ENCODE measurements at places on chromosomes 7 and 10.

DNA sequence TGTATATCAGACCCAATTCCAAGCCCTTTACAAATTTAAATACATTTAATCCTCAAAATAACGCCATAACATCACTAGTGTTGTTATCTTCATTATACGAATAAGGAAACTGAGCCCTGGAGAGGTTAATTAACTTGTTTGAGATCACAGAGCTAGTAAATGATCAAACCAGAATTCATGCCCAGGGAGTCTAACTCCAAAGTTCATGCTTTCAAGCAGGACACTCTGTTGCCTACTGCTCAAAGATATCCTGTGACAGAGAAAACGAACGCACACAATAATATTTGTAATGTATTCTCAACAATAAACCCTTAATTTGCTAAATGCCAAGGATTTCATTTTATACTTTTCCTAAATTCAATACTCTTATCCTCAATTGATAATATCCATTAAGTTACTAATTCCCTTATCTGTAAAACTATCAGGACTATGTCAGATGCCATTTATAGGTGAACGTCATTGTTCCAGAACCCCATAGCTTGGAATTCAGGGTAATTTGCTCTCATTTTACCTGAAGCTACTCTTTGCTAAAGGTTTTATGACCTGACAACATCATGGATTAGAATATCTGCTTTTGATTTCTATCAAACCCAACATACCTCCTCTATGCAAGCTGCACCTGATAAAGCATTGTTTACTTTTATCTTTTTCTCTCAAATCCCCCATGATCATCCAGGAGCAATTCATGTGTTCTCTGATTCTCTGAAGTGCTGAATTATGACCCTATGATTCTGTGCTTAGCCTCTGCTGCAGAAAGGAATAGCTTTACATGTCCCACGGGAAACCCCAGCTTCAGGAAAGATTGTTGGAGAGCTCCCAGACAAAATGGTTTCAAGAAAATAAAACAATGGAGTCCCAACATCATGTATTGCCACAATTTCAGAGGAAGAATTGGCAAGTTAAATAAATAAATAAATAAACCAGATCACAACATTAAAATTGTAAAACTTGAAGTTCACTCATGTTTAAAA, 150.2 kb upstream of the CDK1 start:
- DNase-seq = no peak

GRCh38 chr10:127148066-127148932, 48.1 kb downstream of the INSYN2A start:
- DNase-seq = no peak

DNA sequence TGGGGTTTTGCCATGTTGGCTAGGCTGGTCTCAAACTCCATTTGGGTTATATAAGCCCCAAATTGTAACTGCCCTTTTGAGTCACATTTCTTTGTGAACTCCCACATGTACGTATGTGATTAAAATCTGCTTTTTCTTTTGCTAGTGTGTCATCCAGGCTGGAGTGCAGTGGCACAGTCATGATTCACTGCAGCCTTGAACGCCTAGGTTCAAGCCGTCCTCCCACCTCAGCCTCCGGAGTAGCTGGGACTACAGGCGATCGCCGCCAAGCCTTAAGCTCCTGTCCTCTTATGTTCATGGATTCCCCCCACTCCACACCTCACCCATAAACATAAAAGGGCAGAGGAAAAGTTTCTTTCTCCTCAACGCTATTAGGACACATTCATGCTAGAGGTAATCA, 4.4 kb upstream of the SMC3 start:
- DNase-seq = no peak

DNA sequence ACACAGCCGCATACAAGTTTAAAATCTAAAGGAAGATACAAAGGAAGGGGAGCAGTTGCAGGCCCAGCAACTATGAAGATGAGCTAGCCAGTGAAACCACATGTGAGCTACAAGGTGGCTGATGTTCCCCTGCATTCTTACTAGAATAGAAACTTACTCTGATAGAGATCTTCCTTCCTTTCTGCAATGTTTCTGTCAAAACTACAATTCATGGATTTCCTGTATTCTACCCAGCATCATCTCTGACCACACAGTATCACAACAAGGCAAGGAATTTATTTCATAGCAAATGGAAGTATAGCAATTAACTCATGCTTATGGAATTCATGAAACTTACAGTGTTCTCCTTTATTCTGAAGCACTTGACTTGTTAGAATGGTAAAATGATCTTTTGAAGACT, 68.7 kb upstream of the AASS start:
- no peak for DNase-seq

DNA sequence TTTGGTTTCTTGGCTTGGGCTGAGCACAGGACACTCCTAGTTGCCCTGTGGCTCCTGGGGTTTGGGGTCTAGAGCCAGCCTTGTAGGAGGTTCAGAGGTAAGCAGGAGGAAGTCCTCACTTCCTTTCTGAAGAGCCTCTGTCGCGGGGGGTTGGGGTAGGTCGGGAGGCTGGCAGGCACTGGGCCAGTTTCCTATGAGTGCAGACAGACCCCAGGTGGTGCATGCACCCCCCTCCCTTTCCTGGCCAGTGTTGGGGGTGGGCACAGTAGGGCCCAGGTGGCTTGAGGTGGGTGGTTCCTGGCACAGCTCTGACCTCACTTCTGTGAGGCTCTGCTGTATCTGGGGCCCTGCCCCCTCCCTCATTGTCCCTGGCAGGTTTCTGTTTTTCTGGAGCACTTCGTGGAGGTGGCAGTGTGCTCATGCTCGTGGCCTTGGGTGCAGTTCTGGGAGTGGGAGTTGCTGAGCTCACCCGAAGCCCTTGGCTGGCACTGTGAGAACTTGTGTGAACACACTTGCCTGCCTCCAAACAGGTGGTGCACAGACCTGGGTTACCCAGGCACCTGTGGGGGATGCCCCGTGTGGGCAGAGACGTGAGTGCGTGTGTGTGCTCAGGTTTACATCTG, 1.8 kb downstream of the PALD1 start:
- no peak for DNase-seq

- no peak for DNase-seq
Measured at GRCh38 chr10:20682782-20683181, 214.3 kb downstream of the NEBL start.

DNA sequence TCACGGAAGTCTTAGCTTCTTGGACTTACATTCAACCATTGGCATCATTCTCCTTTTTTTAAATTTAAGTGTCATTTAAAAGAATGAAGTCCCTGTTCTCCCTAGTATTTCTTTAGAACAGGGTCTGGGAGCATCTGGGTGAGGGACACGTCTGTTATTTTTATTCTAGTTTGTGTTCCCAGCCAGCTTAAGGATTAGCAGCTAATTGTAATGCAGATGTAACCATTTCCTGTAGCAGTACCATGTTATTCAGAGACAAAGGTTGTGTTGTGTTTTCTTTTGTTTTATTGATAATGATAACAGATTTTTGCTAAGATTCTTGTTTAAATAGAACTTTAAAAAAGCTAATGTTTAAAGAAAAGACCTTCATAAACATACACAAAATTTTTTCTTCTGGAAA, 34.3 kb downstream of the BMS1 start:
- DNase-seq = no peak

- no peak for DNase-seq
Measured at GRCh38 chr10:3807211-3807927, 22.4 kb upstream of the KLF6 start.

DNA sequence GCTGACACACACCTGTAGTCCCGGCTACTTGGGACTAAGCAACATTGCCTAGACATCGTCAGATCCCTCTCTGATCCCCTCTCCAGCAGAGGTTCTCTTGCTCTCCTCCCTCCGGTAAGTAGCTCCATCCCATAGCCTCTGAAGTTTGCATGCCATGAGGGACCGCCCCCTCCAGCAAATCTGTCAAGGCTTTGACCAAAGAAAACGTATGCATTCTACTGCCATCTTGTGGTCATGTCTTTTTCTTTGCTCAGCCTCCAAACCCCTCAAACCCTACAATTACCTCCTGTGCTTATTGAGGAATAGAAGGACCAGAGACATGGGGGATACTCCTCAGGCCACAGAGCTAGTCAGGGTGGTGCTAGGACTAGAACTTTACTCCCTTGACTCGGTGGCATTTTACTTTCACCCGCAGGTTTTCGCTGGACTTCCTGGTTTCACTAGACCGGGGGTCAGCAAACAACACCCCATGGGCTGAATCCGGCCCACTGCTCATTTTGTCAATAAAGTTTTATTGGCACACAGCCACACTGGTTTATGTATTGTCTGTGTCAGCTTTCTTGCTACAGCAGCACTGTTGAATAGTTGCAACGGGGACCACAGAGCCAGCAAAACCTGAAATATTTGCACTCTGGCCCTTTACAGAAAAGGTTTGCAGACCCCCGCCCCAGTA, 202.6 kb upstream of the FOXK1 start:
- DNase-seq = peak; percentile 25

DNA sequence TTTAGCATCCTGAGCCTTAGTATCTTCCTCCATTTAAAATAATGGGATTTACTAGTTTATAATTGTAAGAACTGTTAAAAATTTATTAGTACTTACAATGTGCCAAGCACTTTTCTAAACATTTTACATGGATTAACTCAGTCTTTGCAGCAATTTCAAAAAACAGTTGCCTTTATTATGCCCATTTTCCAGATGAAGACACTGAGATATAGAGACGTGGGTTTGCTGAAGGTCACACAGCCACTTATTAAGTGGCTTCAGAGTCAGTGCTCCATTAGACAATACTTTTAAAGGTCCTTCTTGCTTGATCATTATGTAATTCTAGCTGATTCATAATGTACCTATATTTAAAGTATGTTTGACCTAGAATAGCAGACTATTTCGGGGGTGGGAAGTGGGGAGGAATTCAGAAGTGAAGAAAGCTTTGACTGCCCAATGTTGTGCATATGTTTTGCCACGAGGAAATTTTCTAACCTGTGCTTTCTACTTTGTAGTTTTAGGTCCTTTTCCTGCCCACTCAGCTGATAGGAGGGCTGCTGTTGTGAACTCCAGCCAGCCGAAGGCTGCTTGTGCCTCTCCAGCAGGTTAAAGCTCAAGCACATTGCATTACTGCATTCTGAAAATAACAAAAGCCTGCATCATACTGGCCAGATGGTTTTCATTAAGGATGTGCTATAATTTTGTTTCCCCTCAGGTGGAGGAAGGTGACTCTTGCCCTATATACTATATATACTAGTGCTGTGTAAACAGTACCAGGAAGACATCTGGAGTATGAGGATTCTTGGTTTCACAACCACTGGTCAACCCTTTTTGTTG, 4.3 kb downstream of the PLEKHA8 start:
- no peak for DNase-seq

- no peak for DNase-seq
Measured at GRCh38 chr7:102103027-102103372, 183.7 kb upstream of the SH2B2 start.

GRCh38 chr10:88553116-88553752, 29.9 kb downstream of the RNLS start:
- peak; percentile 53 for DNase-seq

DNA sequence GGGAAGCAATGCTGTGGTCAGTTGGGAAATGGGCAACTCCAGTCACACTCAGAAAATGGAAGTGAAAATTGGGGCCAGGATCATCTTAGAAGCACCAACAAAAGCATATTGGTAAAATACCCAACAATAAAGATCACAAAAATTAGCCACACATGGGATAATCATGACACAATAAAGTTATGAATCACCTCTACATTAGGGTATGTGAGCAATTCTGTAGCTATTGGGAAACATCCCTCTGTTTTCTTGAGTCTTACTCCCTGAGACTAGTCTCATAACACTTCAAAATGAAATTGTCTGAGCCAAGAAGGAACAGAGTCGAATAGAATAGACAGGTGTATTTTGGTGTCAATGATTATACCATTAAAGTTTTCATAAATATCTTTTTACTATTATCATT, 178.3 kb downstream of the DYNC1I1 start:
- DNase-seq = no peak

DNA sequence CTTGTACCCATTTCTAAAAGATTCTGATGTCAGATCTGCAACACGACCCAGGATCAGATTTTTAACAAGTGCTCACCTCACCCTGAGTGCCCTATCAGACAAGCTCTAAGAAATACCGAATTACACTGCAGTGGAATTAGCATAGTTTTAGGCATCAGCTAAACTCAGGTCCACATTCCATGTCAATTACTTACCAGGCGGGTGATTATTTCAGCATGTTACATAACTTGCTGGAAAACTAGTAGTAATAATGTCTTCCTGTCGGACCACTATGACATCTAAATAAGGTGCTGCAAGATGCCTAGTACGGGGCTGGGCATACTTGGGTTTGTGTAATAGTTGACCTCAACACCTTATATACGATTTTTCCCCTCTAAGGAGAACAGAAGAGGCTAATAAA, 21.0 kb downstream of the TRIL start:
- no peak for DNase-seq

DNA sequence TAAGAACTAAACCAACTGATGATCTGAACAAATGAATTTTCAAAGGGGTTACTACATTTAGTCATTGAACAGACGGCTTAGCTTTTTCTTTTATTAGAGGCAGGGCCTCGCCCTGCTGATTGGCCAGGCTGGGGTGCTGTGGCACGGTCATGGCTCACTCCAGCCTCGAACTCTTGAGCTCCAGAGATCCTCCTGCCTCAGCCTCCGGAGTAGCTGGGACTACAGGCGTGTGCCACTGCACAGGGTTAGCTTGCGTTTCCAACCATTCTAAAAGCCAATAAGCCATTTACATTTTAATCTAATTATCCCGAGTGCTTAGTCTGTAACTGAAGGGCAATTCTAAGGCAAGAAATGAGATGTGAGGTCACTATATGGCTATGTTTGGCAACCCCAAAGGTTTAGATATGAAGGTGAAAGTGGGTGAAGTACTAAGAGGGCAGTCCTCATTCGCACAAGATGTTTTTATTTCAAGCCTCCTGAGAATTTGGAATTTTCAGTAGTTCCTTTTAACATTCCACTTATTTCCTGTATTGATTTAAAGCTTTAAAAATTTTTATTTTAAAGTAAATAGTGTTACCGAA, 1.6 kb upstream of the CDK13 start:
- peak; percentile 13 for DNase-seq

DNA sequence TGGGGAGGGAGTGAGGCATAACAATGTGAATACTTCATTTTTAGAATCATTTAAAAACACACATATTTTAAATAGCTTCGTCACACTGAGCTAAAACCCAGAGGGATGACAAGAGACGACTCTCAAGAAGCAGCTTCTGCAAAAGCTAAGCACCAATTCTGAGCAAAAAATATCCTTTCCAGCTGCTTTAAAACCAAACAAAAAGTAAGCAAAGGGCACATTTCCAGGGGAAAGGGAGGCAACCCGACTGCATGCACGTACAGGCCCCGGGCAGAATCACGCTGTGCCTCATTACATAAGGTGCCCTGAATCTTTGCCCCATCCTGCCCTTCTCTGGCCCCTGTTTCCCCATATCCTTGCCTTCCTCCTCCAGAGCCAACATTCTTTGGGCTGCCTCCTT, 78.4 kb downstream of the DGKI start:
- DNase-seq = no peak

GRCh38 chr7:38309555-38309954, 36.1 kb upstream of the TARP start:
- no peak for DNase-seq

- no peak for DNase-seq
Measured at GRCh38 chr7:82247814-82248433, 195.7 kb downstream of the CACNA2D1 start.

- no peak for DNase-seq
Measured at GRCh38 chr10:127923646-127924045, 16.7 kb downstream of the PTPRE start.
